ENCODE measurements at places on chromosomes 7 and 10.
A peak's percentile ranks its signal among the peaks of the same experiment; 100 is the strongest.

- DNase-seq = no peak
- no peaks in the 10 kb centered on the region for H3K36me3 ChIP-seq
- no peaks in the 10 kb centered on the region for H3K27me3 ChIP-seq
- no peaks in the 10 kb centered on the region for H3K4me1 ChIP-seq
- H3K27ac ChIP-seq = no peak overlapping the region
- H3K4me3 ChIP-seq = no peak overlapping the region
Observed at GRCh38 chr7:7375538-7375937, 160.1 kb downstream of the COL28A1 start.

DNA sequence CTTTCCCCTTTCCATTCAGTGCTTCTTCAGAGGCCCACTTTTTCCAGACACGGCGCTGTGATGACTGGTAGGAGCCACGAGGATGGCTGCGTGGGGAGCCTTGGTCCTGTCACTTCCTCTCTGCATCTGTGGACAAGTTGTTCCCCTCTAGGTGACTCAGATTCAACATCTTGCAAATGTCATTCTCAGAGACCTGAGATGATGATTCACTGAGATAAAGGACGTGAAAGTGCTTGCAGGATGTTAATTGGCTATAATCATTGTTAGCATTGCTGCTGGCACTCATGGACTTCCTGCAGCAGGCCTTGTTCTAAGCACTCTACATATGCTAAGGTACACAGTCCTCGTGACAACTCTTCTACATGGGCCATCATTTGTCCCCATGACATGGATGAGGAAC is 489.8 kb upstream of the ZMIZ1 start:
- no peak for DNase-seq
- H3K27ac ChIP-seq = no peak overlapping the region
- H3K4me3 ChIP-seq = no peak overlapping the region
- H3K4me1 ChIP-seq = peaks cover 20% of the 10 kb centered on the region

GRCh38 chr10:25063644-25064043 is 47.2 kb downstream of the THNSL1 start:
- no peak for DNase-seq
- H3K27ac ChIP-seq = no peak overlapping the region
- no peaks in the 10 kb centered on the region for H3K27me3 ChIP-seq
- H3K4me3 ChIP-seq = no peak overlapping the region
- H3K4me1 ChIP-seq = peaks cover 9% of the 10 kb centered on the region

GRCh38 chr7:23742051-23742450 is 32.0 kb downstream of the STK31 start:
- H3K4me1 ChIP-seq = no peaks in the 10 kb centered on the region
- H3K27ac ChIP-seq = no peak overlapping the region

- peak overlapping the region; percentile 88 for H3K27ac ChIP-seq
- H3K27me3 ChIP-seq = no peaks in the 10 kb centered on the region
- H3K4me3 ChIP-seq = peak overlapping the region; percentile 96
- H3K4me1 ChIP-seq = peaks cover 30% of the 10 kb centered on the region
- DNase-seq = peak; percentile 37
Observed at GRCh38 chr7:116952635-116953371, 498 bp upstream of the ST7 start.

GRCh38 chr10:71431239-71432100 is 34.8 kb downstream of the CDH23 start:
- H3K27me3 ChIP-seq = peaks cover 2% of the 10 kb centered on the region
- no peaks in the 10 kb centered on the region for H3K36me3 ChIP-seq
- no peak overlapping the region for H3K4me3 ChIP-seq
- H3K27ac ChIP-seq = peak overlapping the region; percentile 54
- peaks cover 6% of the 10 kb centered on the region for H3K4me1 ChIP-seq
- DNase-seq = no peak

DNA sequence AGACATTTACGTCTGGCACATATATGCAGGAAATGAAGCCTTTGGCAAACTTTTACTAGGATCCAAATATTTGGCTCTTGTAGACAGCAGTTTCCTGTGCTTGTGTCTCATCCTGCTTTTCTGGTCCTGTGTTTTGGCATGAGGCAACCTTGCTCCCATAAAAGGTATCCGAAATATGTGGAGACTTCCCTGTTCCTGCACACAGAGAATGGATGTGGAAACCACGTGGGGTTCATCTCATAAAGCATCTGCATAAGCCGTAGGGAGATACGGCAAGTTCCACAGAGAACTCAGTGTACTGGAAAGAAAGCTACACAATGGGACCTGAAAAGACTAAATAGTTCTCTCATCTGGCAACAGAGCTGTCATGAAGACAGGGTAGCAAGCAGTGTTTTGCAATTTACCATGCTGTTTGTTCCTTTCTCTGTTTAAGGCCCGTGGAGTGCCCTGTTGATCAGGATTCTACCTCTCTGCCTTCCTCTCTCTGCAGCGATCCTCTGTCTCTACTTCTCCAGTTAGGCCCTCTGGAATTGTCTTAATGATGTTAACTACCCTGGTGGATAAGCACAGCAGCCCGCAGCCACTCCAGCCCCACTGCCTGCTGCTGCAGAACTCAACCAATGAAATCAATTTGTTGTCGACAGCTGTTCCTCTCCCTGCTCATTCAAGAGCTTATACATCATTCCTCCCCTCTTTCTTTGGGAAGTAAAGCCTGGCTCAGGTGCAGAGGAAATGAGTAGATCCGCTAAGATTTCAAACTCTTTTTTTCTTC is 293.6 kb downstream of the CSTF2T start:
- DNase-seq = no peak
- no peak overlapping the region for H3K4me3 ChIP-seq
- peaks cover 11% of the 10 kb centered on the region for H3K4me1 ChIP-seq

- H3K4me3 ChIP-seq = no peak overlapping the region
- H3K4me1 ChIP-seq = peaks cover 23% of the 10 kb centered on the region
- H3K27me3 ChIP-seq = no peaks in the 10 kb centered on the region
Observed at GRCh38 chr10:3261921-3262320, 89.3 kb upstream of the PITRM1 start.

DNA sequence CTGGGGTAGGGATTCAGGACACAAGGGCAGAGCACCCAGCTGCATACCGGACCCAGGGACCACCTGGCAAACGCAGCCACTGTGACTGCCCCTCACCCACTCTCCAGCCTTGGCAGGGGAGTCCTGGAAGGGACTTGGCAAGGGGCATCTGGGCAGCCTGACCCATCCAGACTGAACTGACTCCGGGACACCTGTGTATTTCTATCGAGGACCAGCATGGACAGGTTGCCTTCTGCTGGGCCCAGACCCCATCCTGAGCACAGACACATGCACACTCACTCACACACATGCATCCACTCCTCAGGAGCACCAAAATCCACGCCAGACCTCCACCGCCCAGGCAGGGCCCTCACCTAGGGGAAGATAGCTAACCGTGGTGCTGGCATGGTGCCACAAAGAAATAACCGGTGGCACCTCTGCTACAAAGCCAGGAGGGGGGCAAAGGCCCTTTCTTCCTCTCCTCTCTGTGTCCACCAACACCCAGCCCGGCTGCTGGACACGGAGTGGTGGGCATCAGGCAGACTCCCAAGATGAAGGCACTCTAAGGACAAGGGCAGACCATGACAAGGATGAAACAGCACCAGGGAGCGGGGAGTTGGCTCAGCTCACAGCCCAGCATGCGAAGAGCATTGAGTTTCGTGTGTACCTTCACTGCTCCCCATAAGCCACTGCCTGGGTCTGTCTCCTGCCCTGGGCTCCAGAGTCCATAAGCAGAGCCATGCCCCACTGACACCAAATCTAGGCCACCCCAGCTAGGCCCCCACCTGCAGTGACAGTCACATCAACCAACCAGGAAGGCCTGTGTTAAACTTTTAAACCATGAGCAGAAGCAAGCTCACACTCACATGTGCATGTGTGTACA is 35.3 kb downstream of the KCNH2 start:
- H3K27ac ChIP-seq = peak overlapping the region; percentile 84
- H3K4me3 ChIP-seq = no peak overlapping the region
- peaks cover 12% of the 10 kb centered on the region for H3K4me1 ChIP-seq
- H3K36me3 ChIP-seq = no peaks in the 10 kb centered on the region
- peaks cover 4% of the 10 kb centered on the region for H3K27me3 ChIP-seq
- no peak for DNase-seq

DNA sequence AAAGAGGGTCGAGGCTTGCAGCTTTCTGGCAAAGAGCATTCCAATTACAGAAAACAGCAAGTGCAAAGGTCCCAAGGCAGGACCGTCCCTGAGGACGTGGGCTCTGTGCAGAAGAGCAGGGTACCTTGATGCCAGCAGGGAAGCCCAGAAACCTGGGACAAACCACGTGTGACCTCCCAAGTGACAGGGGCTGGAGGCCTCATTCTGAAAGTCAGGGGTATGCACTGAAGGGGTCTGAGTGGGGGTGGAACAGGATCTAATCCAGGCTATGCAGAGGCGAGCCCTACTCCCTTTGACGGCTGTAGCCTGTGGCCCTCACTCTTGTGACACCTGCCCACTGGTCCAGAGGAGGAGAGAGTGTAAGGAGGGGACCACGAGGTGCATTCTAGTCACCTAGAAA is 22.9 kb downstream of the TMEM273 start:
- no peak overlapping the region for H3K27ac ChIP-seq
- H3K4me1 ChIP-seq = peaks cover 6% of the 10 kb centered on the region
- H3K36me3 ChIP-seq = no peaks in the 10 kb centered on the region
- no peak for DNase-seq

GRCh38 chr7:27194686-27195379 is 5.1 kb downstream of the HOXA13 start:
- H3K27me3 ChIP-seq = peaks cover 95% of the 10 kb centered on the region
- no peaks in the 10 kb centered on the region for H3K36me3 ChIP-seq
- no peak for DNase-seq
- H3K4me3 ChIP-seq = no peak overlapping the region
- H3K4me1 ChIP-seq = no peaks in the 10 kb centered on the region

DNA sequence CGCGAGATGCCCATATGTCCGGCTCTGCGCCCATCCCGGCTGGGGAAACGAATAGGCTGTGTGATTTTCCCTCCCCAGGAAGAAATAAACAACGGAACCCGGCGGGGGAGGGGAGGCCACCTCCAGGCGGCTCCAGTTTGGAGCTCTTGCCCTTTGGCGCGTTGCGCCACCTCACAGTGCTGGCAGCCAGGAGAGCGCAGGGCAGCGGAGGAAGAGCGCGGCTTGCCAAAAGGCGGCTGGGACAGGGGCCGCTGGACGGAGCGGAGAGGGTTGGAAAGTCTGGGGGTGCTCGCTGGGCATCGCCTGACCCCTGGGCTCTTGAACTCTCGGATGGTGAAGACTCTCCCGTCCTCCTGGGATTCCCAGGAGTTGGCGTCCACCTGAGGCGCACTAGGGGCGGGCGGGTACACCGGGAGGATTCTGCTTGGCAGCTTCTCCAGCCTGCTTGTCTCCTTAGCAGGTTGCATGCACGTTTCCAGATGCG is 5.3 kb upstream of the NEUROG3 start:
- no peak overlapping the region for H3K4me3 ChIP-seq
- H3K27me3 ChIP-seq = peaks cover 87% of the 10 kb centered on the region
- no peak for DNase-seq
- no peak overlapping the region for H3K27ac ChIP-seq
- peaks cover 11% of the 10 kb centered on the region for H3K4me1 ChIP-seq

GRCh38 chr7:73876973-73877372 is 16.0 kb downstream of the TMEM270 start:
- DNase-seq = no peak
- peaks cover 6% of the 10 kb centered on the region for H3K27me3 ChIP-seq
- no peaks in the 10 kb centered on the region for H3K36me3 ChIP-seq
- H3K27ac ChIP-seq = no peak overlapping the region

DNA sequence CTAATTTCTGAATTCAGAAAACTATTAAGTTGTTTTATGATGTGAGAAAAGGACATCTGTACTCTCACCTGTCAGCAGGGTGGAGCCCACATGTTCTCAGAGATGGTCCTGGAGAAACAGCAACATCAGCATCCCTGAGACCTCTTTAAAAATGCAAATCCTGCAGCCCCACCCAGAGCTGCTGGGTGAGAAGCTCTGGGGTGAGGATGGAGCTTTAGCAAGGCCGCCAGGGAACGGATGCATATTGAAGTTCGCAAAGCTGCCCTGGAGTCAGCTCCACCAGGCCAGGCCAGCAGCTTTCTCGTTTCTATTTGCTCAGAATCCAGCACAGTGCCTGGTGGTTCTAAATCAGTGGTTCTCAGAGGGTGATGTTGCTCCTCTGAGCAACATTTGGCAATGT is 49.1 kb downstream of the PRKCQ start:
- no peaks in the 10 kb centered on the region for H3K36me3 ChIP-seq
- H3K4me3 ChIP-seq = no peak overlapping the region
- peaks cover 8% of the 10 kb centered on the region for H3K27me3 ChIP-seq
- no peak overlapping the region for H3K27ac ChIP-seq
- no peak for DNase-seq

DNA sequence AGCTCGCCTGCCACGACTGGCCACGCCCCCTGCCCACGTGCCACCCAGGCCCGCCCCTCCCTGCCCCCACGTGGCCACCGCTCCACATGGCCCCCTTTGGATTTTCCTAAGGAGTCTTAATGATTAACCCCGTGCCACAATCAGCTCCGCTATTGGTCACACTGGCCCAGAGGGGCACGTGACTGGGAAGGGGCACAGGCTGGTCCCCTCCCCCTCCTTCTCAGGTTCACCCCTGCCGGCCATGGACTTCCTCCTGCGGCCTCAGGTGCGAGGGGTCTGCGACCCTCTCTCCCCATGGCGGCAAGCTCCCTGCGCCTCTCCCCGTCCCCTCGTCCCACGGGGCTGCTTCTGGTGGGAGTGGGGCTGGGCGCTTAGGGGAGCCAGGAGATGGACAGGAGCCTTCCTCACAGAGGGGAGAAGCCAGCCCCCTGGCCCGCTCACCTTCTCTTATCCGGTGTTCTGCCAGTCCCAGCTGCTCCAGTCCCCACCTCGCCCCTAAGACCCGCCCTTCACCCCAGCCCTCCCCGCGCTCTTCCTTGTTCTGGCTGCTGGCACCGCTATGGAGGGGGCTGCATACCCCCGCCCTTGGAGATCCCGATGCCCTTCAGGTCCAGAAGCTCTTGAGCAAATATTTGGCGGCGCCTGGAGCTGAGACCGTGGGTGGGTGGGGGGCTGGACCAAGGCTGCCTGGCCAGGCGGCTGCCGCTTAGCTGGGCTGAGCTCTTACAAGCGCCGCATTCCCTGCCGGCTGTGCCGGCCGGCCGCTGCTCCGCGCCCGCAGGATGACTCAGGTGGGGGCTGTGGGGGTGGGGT is 3.2 kb downstream of the SLC4A2 start:
- no peak overlapping the region for H3K27ac ChIP-seq
- no peaks in the 10 kb centered on the region for H3K27me3 ChIP-seq
- peak; percentile 53 for DNase-seq
- peaks cover 36% of the 10 kb centered on the region for H3K4me1 ChIP-seq
- H3K4me3 ChIP-seq = peak overlapping the region; percentile 92

DNA sequence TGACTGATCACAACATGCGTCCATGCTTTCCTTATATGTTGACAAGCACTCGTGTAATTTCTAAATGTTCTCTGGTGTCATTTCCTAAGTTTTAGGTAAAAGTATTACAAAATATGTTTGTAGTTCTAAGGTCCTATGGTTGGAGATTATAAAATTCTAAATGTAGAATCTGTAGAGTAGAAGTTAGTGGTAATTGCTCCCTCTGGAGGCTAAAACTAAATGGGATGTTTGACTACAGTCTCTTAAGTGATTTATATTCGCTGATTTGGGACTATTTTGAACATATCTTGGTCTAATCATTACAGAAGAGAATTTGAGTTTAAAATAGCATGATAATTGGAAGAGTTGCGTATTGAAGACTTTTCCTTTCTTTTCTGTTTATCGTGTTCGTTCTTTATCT is 74.1 kb downstream of the ZMYND11 start:
- DNase-seq = no peak
- no peaks in the 10 kb centered on the region for H3K4me1 ChIP-seq
- no peak overlapping the region for H3K4me3 ChIP-seq
- H3K27me3 ChIP-seq = no peaks in the 10 kb centered on the region
- H3K36me3 ChIP-seq = peaks cover 28% of the 10 kb centered on the region

- H3K27me3 ChIP-seq = no peaks in the 10 kb centered on the region
- no peak overlapping the region for H3K4me3 ChIP-seq
- no peaks in the 10 kb centered on the region for H3K36me3 ChIP-seq
- H3K4me1 ChIP-seq = peaks cover 3% of the 10 kb centered on the region
Observed at GRCh38 chr10:67076144-67076543, 150.3 kb downstream of the LRRTM3 start.
